Esophagus squamous epithelium (tissue), 5 donors: ENCODE measurements at places on chromosomes 2 and 18.

- no peak for DNase-seq
- H3K27ac ChIP-seq = peak overlapping the region; percentile 66
- peaks cover 17% of the 10 kb centered on the region for H3K27me3 ChIP-seq
- peak overlapping the region; percentile 63 for H3K4me3 ChIP-seq
Measured at GRCh38 chr2:176138923-176139660, 9.6 kb downstream of the HOXD8 start.

- no peak overlapping the region for H3K27ac ChIP-seq
- H3K27me3 ChIP-seq = no peaks in the 10 kb centered on the region
- H3K4me3 ChIP-seq = no peak overlapping the region
- H3K36me3 ChIP-seq = no peaks in the 10 kb centered on the region
Measured at GRCh38 chr2:21424375-21424774, 300.6 kb downstream of the TDRD15 start.

DNA sequence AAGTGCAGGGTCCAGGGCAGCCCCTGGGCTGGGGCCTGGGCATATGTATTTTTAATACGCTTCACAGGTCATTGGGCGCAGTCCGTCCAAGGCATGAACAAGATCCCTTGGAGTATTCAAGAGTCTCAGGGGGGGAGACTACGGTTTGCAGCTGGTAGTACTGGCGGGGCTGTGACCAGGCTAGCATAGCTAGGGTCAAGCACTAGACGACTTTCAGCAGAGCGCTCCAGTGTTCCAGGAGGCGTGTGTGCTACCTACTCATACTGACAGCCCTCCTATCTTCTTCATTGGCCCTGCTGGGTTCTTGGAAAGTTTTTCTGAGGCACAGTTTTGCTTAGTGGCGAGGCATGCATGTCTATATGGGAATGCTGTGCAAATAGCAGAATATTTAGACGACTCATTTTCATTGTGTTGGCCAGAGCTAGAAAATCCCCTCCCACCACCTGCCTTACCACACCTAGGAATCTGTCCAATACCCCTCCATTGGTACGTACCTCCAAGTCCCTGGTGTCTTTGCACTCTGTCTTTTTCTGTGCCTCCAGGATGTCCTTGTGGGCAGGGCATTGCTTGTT lies 68.2 kb downstream of the GLI2 start:
- H3K4me3 ChIP-seq = no peak overlapping the region
- DNase-seq = no peak
- H3K36me3 ChIP-seq = no peaks in the 10 kb centered on the region
- peaks cover 23% of the 10 kb centered on the region for H3K4me1 ChIP-seq

- no peaks in the 10 kb centered on the region for H3K4me1 ChIP-seq
- no peak overlapping the region for H3K27ac ChIP-seq
- H3K36me3 ChIP-seq = no peaks in the 10 kb centered on the region
- no peak for DNase-seq
Measured at GRCh38 chr2:230938098-230938497, 13.1 kb upstream of the GPR55 start.
